ENCODE measurements at places on chromosomes 13 and 19.

- no peak for DNase-seq
Observed at GRCh38 chr19:45468159-45468651, 409 bp downstream of the FOSB start.

DNA sequence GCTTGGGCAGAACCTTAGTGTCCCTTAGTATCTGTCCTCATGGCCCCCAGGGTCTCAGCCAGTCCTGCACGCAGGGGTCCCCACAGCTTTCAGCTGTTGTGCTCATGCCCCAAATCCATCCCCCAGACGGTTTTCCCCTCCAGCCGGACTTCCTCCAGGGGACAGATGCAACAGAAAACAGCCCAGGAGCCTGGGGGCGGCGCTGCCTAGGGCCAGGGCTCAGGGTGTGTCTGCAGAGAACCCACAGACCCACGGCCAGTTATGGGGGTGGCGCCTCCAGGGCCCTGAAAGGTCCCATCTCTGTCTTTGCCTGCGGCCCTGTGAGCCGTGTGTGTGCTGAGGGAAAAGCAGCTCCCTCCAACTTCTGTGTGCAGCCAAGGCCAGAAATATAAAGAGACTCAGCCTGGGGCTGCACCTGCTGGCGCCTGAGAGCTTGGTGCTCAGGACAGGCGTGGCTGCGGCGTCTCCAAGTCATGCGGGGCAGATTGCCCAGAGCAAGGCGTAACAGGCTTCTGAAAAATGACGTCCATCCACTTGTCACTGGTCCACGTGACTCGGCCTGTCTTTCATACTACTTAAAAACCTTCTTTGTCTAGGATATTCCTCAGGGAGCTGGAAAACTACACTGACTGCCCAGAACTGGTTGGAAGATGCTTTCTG, 22.1 kb upstream of the F7 start:
- DNase-seq, result no peak

DNA sequence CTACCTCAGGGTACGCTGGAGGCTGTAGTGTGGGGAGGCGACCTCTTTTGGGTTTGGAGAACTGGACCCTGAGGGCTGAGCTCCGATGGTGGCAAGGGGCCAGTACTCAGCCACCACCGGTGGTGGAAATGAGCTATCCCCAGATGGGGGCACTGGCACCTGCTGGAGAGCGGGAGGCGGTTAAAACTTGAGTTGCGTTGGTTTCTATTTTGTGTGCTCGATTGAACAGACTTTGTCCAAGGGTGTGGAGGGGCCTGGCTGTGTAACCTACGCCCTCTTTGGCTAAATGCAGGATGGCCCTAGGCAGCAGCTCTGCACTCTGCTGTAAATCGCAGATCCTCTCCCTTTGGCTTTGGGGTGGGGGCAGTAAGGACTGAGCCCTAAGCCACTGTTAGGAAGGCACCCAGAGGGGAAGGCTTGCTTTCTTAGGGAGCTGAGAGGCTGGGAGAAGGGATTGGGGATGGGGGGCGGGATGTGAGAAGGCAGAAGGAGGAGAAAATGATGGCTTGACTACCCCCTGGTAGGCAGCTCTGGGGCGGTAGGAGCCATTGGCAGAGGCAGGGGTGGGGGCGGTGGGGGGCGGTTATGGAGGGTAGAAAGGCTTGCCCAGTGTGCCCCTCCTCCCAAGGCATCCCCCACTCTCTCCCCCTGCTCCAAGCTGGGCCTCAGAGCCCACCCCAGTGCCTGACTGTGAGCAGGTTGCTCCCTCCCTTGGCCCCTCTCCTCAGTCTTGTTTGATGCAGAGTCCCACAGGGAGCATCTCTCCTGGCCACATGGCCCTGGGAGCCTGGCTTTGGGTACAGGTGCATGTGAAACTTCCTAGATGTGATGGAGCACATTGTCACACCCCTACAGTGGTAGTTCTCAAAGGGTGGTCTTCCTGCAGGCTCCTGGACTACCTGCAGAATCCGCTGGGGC, 5.0 kb downstream of the VSTM2B start:
- no peak for DNase-seq

- no peak for DNase-seq
Observed at GRCh38 chr19:51566489-51567100, 4.5 kb upstream of the ZNF175 start.

GRCh38 chr13:46665633-46666482, 112.9 kb downstream of the LRCH1 start:
- DNase-seq, result no peak

GRCh38 chr13:78777396-78777795, 118.4 kb upstream of the OBI1 start:
- DNase-seq, result no peak

DNA sequence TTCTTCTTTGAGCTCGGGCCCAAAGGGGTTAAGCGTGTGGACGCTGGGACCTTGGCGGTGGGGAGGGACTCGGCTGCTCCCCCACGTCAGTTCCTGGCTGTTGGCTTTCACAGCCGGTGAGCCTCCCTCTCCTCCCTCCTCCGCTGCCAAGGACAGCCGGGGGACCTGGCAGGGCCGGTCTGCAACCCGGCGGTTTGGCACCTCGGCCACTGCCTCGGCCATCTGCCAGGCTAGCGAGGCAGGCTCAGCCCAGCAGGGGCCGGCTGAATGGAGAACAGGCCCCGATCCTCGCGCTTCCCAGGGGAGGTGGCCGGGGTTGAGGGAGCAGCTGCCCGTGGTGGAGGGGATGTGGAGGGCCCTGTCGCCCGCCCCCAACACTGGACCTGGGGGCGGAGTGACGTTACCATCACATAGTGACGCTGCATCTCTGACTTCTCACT, 5.0 kb downstream of the TLE5 start:
- DNase-seq, result no peak

GRCh38 chr13:103284466-103284865, 218.2 kb upstream of the SLC10A2 start:
- DNase-seq, result no peak

GRCh38 chr19:44741841-44742329, 6.6 kb upstream of the BCL3 start:
- DNase-seq, result no peak

DNA sequence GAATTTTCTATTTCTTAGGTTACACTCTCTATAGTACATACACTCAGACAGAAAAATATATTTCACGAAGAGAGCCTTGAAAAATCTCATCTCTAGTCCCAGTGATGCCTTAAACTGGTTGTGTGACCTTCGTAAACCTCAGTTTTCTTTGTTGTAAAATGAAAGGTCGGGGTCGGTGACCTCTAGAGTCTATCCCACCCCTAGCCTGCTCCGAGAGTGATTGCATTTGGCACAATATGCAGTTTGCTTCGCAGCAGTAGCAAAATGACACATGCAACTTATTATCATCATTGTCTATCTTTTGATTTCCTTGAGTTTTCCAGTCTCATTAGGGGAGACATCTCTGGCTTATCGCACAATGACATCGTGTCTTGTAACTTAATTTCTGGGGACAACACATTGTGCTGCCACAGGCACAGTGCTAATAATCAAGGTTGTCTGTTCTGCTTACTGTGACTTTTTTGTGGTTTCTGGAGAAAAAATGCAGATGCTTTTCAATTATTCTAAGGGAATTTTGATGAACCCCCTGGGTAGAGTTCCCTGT, 115.0 kb downstream of the GGACT start:
- DNase-seq, result no peak

DNA sequence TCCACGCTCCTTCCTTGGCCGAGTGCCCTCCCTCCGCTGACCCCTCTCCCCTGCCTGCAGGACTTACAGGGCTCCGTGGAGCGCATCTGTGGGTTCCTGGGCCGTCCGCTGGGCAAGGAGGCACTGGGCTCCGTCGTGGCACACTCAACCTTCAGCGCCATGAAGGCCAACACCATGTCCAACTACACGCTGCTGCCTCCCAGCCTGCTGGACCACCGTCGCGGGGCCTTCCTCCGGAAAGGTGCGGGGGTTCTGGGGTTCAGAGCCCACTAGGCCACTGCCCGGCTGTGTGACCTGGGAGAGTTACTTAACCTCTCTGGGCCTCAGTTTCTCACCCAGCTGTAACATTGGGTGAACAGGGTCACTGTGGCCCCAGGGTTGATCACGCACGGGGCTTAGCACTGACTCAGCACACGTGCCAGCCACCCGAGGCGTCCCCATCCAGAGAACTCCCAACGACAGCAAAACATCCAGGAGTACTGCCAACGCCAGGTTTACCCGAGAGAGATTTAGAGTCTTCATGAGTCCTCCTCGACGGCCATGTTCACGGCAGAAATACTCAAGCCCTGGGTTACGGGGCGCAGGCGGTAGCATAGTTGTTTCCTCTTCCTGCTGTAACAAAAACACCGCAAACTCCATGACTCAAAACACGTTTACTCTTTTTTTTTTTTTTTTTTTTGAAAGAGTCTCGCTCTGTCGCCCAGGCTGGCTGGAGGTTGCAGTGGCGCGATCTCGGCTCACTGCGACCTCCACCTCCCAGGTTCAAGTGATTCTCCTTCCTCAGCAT, 9.7 kb upstream of the SPACA4 start:
- no peak for DNase-seq

DNA sequence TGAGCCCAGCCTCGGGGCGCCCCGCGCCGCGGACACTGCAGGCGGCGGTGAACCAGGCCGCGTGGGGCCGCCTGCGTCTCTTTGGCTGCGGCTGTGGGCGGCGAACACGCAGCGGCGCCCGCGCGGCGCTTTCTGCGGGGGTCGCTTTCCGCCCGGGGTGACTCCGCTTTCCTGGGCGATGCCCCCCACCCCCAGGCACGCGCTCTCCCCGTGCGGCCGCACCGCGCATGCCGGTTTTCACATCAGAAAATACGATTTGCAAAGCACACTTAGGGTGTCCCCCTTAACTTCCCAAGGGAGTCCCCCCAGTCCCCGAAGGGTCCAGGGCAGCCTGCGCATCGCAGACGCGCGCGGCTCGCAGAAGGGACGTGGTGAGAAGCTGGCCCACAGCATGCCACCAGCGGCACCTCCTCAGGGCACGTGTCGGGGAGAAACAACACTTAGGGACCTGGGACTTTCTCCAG, 5.3 kb downstream of the F7 start:
- DNase-seq, result no peak

- DNase-seq, result no peak
Observed at GRCh38 chr19:49255674-49256073, 69.3 kb downstream of the SLC6A16 start.

DNA sequence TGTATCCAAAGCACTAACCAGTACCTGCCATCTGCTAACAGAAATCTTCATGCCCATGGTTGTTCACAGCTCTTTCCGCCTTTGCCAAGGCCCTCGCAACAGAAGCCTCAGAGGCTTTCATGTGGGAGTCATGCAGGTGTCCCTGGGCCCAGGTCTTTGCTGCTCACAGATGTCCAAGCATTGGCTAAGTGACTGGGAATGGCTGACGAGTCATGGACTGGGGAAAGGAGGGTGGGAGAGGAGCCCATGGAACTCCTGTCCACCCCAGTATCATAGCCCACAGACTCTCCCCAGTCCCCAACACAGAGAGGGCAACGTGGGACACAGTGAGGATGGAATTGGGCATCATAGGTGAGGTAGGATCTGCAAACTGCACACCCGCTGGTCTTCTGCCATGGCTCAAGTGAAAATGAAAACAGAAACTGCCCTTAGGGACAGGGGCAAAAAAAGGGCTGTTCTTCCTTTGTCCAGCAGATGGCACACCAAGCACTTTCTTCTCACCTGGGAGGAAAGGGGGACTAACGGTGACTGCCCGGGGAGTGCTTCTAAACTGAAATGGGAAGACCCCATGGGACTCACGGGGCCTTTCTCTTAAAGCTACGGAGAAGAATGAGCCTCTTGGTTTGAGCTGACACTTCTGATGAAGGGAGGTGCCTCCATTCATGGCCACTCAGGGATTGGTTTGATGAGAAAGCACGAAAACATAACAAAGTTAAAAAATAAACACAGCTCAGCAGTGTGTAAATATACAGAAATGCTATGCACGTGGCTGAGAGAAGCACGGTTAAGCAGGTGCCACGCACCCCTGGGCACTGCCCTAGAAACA, 11.1 kb upstream of the DHRS12 start:
- DNase-seq, result no peak

GRCh38 chr13:27933118-27933517, 13.3 kb downstream of the PDX1 start:
- DNase-seq, result no peak

GRCh38 chr13:64709079-64709478, 2521.1 kb downstream of the PCDH9 start:
- DNase-seq, result no peak

- DNase-seq, result no peak
Observed at GRCh38 chr19:3785451-3785937, 687 bp downstream of the MATK start.

- no peak for DNase-seq
Observed at GRCh38 chr19:39352381-39353255, 10.4 kb downstream of the SAMD4B start.

GRCh38 chr13:73664851-73665250, 469.4 kb downstream of the KLF12 start:
- no peak for DNase-seq

Data from stimulated activated CD8-positive, alpha-beta memory T cell treated with anti-CD3 and anti-CD28 coated beads, Interleukin-15, amount 100 ng/mL, for 24 hours (primary cell).